ENCODE measurements at places on chromosomes 1 and 21.

DNA sequence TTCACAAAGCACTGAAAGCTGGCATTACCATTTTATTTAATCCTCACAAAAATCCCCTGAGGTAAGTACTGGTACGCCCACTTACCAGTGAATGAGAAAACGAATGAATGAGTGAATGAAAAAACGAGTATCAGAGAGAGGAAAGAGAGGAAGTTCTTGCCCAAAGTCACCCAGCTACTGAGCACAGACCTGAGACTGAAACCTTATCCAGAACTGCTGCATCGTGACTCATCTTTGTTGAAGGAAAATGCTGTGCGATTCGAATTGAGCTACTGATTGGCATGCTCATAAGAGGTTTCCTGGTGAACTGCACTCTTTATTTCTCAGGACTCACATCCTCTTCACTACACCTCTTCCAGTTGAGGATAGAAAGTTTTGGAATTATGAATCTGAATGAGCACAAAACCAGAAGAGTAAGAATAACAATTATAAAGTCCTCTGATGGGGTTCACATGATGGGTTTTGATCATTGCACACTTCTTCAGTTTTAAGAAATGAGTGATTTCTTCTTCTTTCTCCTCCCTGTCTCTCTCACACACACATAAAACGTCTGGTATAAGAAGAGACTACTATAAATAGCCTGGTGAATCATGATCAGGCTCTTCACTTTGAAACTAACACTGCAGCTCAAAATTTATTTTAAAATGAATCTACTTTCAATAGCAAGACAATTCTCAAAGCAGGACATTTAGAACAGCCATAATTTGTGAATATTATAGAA is 32.1 kb downstream of the IL12RB2 start:
- H3K4me1 ChIP-seq = peaks cover 4% of the 10 kb centered on the region
- H3K36me3 ChIP-seq = no peaks in the 10 kb centered on the region
- DNase-seq = no peak
- H3K27me3 ChIP-seq = no peaks in the 10 kb centered on the region
- H3K4me3 ChIP-seq = no peak overlapping the region
- H3K27ac ChIP-seq = no peak overlapping the region

GRCh38 chr1:21539933-21540332 is 30.7 kb downstream of the ALPL start:
- no peak overlapping the region for H3K27ac ChIP-seq
- H3K36me3 ChIP-seq = no peaks in the 10 kb centered on the region
- no peaks in the 10 kb centered on the region for H3K27me3 ChIP-seq
- H3K4me1 ChIP-seq = peaks cover 4% of the 10 kb centered on the region
- DNase-seq = peak; percentile 82
- no peak overlapping the region for H3K4me3 ChIP-seq

DNA sequence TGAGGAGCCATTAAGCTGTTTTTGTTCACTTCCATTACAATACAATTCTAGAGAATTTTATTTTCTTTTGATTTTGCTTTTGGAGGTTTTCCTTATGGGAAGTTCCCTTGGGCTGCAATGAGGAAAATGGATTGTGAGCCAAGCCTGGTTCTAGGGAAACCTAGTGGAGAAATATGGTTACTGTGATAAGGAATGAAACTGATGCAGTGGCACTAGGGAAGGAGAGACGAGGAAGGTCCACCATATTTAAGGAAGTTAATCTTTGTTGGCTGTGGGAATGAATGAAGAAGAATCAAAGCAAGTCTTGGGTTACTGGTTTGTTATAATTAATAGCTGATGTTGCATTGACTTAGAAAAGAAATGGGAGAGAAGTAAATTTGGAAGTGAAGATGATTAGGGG is 28.4 kb downstream of the CHML start:
- H3K27me3 ChIP-seq = no peaks in the 10 kb centered on the region
- no peak overlapping the region for H3K27ac ChIP-seq
- H3K36me3 ChIP-seq = no peaks in the 10 kb centered on the region
- no peak overlapping the region for H3K4me3 ChIP-seq
- H3K4me1 ChIP-seq = no peaks in the 10 kb centered on the region

DNA sequence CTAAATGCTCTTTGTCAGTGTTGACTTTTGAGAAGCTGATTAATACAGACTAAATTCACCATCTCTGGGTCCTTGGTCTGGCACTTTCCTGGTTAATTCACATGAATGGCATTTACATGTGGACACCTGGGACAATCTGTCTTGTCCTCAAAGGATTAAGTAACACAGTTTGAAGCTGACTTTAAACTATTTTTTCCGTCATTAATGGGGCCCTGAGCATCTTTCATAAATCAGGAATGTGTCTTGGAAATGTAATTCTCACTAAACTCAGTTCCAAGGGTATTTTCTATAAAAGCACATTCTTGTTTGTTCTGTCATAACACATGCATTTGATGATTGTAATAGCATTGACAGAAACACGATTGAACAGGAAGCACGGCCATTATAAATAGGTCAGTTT is 26.7 kb upstream of the NBL1 start:
- peaks cover 5% of the 10 kb centered on the region for H3K4me1 ChIP-seq
- H3K27me3 ChIP-seq = no peaks in the 10 kb centered on the region
- H3K27ac ChIP-seq = no peak overlapping the region
- H3K36me3 ChIP-seq = peaks cover 3% of the 10 kb centered on the region
- no peak for DNase-seq

DNA sequence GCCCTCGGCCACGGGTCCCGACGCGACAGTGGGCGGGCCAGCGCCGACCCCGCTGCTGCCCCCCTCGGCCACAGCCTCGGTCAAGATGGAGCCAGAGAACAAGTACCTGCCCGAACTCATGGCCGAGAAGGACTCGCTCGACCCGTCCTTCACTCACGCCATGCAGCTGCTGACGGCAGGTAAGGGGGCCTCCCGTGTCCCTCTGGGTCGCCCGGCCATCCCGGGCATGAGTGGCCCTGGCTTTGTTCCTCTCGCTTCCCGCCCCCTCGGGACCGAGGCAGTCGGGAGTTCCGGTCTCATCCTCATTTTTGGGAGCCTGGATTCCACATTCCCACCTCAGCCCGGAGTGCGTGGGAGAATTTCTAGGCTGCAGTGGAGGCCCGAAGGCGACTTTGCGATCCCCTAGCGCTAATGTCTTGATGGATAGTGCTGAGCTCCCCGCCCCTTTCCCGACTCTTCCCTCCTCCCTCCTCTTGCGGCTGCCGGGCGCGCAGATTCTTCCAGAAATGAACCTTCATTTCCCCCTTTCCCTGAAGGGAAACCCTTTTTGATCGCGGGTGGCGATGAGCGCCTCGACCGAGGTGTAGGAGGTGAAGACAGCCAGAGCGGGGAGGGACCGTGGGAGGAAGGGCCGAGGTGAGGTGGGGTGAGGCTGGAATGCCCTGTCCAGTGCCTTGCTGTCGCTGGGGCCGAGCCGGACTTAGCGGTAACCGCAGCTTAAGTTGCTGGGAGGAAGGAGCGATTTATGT is 705 bp downstream of the KHDRBS1 start:
- no peak overlapping the region for H3K27ac ChIP-seq
- peak; percentile 39 for DNase-seq
- no peaks in the 10 kb centered on the region for H3K4me1 ChIP-seq
- H3K36me3 ChIP-seq = peaks cover 15% of the 10 kb centered on the region
- no peaks in the 10 kb centered on the region for H3K27me3 ChIP-seq

DNA sequence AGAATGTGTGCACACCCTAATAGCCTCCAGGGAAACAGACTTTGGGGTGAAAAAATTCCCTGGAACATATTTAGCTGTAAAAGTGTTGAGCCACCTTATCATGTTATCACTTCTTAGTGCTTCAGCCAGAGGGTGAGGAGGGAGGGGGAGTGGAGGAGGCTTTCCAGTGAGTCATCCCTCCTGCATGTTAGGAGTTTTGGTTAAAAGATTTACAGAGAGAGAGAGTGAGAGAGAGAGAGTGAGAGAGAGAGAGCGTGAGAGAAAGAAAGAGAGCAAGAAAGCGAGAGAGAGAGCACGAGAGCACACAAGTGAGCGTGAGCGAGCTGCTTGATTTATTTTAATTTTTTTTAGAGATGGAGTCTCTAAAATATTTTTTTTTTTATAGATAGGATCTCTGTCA is 13.5 kb upstream of the CACNA1E start:
- H3K27me3 ChIP-seq = no peaks in the 10 kb centered on the region
- H3K27ac ChIP-seq = no peak overlapping the region
- DNase-seq = no peak
- no peak overlapping the region for H3K4me3 ChIP-seq

- no peak for DNase-seq
- H3K36me3 ChIP-seq = peaks cover 11% of the 10 kb centered on the region
- H3K4me1 ChIP-seq = no peaks in the 10 kb centered on the region
Observed at GRCh38 chr1:61539720-61540462, 185.1 kb downstream of the TM2D1 start.

- H3K4me3 ChIP-seq = no peak overlapping the region
- no peak for DNase-seq
- no peaks in the 10 kb centered on the region for H3K4me1 ChIP-seq
- H3K27ac ChIP-seq = no peak overlapping the region
- no peaks in the 10 kb centered on the region for H3K27me3 ChIP-seq
- H3K36me3 ChIP-seq = no peaks in the 10 kb centered on the region
Observed at GRCh38 chr1:65605621-65606020, 185.2 kb downstream of the LEPR start.

GRCh38 chr1:101069158-101069557 is 43.6 kb upstream of the DPH5 start:
- peak overlapping the region; percentile 46 for H3K4me3 ChIP-seq
- no peak overlapping the region for H3K27ac ChIP-seq
- H3K4me1 ChIP-seq = no peaks in the 10 kb centered on the region
- DNase-seq = no peak
- no peaks in the 10 kb centered on the region for H3K36me3 ChIP-seq

GRCh38 chr1:39758556-39759435 is 12.4 kb downstream of the OXCT2 start:
- no peak for DNase-seq
- no peaks in the 10 kb centered on the region for H3K4me1 ChIP-seq
- no peak overlapping the region for H3K4me3 ChIP-seq
- no peak overlapping the region for H3K27ac ChIP-seq
- H3K36me3 ChIP-seq = peaks cover 53% of the 10 kb centered on the region

DNA sequence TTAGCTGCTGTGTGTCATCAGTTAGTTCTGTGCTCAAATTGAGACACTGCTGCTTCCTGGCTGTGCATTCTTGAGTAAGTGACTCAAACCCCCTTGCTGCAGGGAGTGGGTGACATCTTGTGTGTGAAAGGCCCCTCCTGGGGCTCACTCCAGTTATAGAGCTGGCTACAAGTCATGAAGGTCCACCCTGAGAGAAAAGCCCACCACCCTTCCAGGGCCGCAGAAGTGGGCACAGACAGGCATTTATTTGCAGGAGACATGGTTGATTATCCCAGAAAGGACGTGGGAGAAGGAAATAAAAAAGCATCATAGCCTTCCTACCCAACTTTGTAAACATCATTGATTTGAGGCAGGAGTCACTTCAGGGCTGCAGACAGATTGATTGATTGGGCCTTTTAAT is 550.6 kb downstream of the MATN1 start:
- no peaks in the 10 kb centered on the region for H3K4me1 ChIP-seq
- no peak overlapping the region for H3K27ac ChIP-seq
- no peak overlapping the region for H3K4me3 ChIP-seq
- DNase-seq = no peak

- H3K27me3 ChIP-seq = no peaks in the 10 kb centered on the region
- no peaks in the 10 kb centered on the region for H3K36me3 ChIP-seq
- H3K27ac ChIP-seq = no peak overlapping the region
- DNase-seq = no peak
- H3K4me1 ChIP-seq = no peaks in the 10 kb centered on the region
- H3K4me3 ChIP-seq = no peak overlapping the region
Observed at GRCh38 chr1:206784471-206784903, 12.2 kb upstream of the IL10 start.

- H3K27ac ChIP-seq = no peak overlapping the region
- DNase-seq = no peak
- H3K36me3 ChIP-seq = no peaks in the 10 kb centered on the region
- H3K4me3 ChIP-seq = no peak overlapping the region
Observed at GRCh38 chr1:209080170-209080781, 503.2 kb upstream of the CAMK1G start.

- peaks cover 10% of the 10 kb centered on the region for H3K27me3 ChIP-seq
- H3K27ac ChIP-seq = no peak overlapping the region
- H3K4me3 ChIP-seq = no peak overlapping the region
- no peaks in the 10 kb centered on the region for H3K36me3 ChIP-seq
- no peaks in the 10 kb centered on the region for H3K4me1 ChIP-seq
Observed at GRCh38 chr1:2448098-2448445, 28.0 kb upstream of the PLCH2 start.

- no peak overlapping the region for H3K4me3 ChIP-seq
- no peak overlapping the region for H3K27ac ChIP-seq
- H3K4me1 ChIP-seq = peaks cover 4% of the 10 kb centered on the region
- no peak for DNase-seq
Observed at GRCh38 chr1:42943166-42943565, 15.5 kb downstream of the SLC2A1 start.

GRCh38 chr1:228898582-228898992 is 163.3 kb downstream of the RHOU start:
- H3K4me3 ChIP-seq = no peak overlapping the region
- H3K4me1 ChIP-seq = peaks cover 2% of the 10 kb centered on the region

GRCh38 chr1:87834151-87834550 is 505.5 kb downstream of the LMO4 start:
- H3K4me3 ChIP-seq = no peak overlapping the region
- no peak for DNase-seq
- no peak overlapping the region for H3K27ac ChIP-seq
- H3K27me3 ChIP-seq = no peaks in the 10 kb centered on the region
- H3K4me1 ChIP-seq = no peaks in the 10 kb centered on the region

- no peak overlapping the region for H3K27ac ChIP-seq
- H3K4me3 ChIP-seq = no peak overlapping the region
- no peaks in the 10 kb centered on the region for H3K36me3 ChIP-seq
- no peaks in the 10 kb centered on the region for H3K27me3 ChIP-seq
- no peak for DNase-seq
Observed at GRCh38 chr1:63122079-63122478, 200.3 kb upstream of the FOXD3 start.

DNA sequence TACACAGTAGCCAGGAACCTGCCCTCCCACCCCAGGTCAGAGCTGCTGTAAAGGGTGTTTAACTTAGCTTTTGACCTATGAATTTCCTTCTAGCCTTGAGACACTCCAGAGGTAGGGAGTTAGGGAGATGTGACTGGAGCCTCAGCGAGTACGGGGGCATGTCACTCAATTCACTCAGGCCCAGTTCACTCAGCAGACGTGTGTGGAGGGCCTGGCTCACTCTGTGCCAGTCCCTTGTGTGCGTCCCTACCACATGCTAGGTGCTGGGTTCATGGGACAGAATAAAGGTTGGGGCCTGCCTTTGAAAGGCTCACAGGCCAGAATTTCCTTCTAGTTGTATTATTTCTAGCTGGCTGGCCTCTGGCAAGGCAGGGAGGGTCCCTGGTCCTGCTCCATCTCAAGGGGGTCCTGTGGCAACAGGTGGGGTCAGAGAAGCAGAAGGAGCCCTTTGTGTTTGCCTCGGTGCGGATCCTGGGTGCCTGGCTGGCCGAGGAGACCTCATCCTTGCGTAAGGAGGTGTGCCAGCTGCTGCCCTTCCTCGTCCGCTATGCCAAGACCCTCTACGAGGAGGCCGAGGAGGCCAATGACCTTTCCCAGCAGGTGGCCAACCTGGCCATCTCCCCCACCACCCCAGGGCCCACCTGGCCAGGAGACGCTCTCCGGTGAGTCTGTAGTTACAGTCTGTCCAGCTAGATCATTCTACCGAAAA is 4.5 kb downstream of the NCDN start:
- no peak overlapping the region for H3K27ac ChIP-seq
- no peaks in the 10 kb centered on the region for H3K27me3 ChIP-seq
- H3K4me1 ChIP-seq = no peaks in the 10 kb centered on the region
- H3K36me3 ChIP-seq = peaks cover 27% of the 10 kb centered on the region
